Thoracic aorta (tissue), 2 donors: ENCODE measurements at places on chromosomes 13 and 19. TPM values are rescaled to one million over a fixed set of nuclear protein-coding genes. Genes with fewer than 3 reads are reported as not detected.

The TLE2 gene
- 154 TPM for total RNA-seq

The GRK1 gene
- not detected for total RNA-seq

The IGFL2 gene
- 0.54 TPM for total RNA-seq

The CD33 gene
- total RNA-seq, result 8.1 TPM

The ZNF560 gene
- not detected for total RNA-seq

The OR7D2 gene
- total RNA-seq, result not detected
